ENCODE measurements at places on chromosomes 7 and 10. TPM values are rescaled to one million over a fixed set of nuclear protein-coding genes. Genes with fewer than 3 reads are reported as not detected.

Gene CYP17A1
- total RNA-seq: not detected

Gene TCTN3
- 40.4 TPM for total RNA-seq

Gene SLC13A4
- total RNA-seq: not detected

Gene C10orf95
- total RNA-seq: not detected

Gene STEAP1B
- total RNA-seq: 55.4 TPM
